Activated T-cell treated with anti-CD3 and anti-CD28 coated beads, Interleukin-2, amount 50 U/mL, for 72 hours (primary cell): ENCODE measurements at places on chromosomes 6 and 20.

DNA sequence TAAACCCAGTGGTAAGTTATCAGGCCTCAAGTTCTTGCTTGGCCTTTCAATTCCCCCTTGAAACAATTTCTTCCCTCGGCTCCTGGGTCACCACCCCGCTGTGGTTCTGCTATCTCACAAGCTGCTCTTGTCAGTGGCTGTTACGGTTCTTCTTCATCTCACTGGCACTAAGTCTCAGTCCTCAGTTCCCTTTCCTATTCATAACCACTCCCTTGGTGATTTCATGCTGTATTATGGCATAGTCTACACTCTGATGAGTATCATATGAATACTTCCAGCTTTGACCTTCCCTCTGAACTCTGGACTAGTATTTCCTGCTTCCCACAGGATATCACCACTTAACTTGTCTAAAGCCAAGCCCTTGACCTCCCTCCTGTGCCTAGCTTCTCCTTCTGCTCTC is 7.9 kb downstream of the TAAR1 start:
- H3K27ac ChIP-seq, result no peak overlapping the region
- H3K36me3 ChIP-seq, result no peaks in the 10 kb centered on the region

- no peak overlapping the region for H3K4me3 ChIP-seq
- H3K27ac ChIP-seq, result no peak overlapping the region
- peaks cover 4% of the 10 kb centered on the region for H3K36me3 ChIP-seq
- peaks cover 21% of the 10 kb centered on the region for H3K27me3 ChIP-seq
- DNase-seq, result no peak
Observed at GRCh38 chr6:218153-219018, 73.9 kb upstream of the DUSP22 start.

GRCh38 chr20:62676976-62677375 is 31.7 kb upstream of the NTSR1 start:
- H3K4me3 ChIP-seq, result no peak overlapping the region
- no peak for DNase-seq
- H3K36me3 ChIP-seq, result peaks cover 2% of the 10 kb centered on the region
- H3K27ac ChIP-seq, result no peak overlapping the region
- peaks cover 5% of the 10 kb centered on the region for H3K4me1 ChIP-seq

- no peaks in the 10 kb centered on the region for H3K27me3 ChIP-seq
- H3K27ac ChIP-seq, result peak overlapping the region; percentile 64
- H3K4me1 ChIP-seq, result peaks cover 44% of the 10 kb centered on the region
- peaks cover 19% of the 10 kb centered on the region for H3K36me3 ChIP-seq
- H3K4me3 ChIP-seq, result peak overlapping the region; percentile 16
Observed at GRCh38 chr6:42292004-42292740, 74.5 kb upstream of the MRPS10 start.

DNA sequence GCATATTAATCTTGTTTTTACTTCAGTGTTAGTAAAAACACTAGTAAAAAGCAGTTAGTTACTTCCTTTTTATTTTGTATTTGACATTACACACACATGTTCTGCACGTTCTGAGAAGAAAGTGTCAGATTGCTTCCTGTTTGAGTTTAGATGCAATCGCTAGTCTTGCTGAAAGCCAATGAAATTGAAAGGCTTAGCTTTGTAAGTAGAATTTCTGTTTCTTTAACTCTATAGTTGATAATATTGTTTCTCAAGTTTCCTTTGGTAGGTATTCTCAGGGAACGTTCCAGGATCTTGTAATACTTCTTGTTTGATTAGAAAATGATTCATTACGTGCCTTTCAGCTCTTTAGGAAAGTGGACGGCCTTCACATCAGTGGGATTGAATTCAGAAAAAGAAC is 55.0 kb downstream of the CDKAL1 start:
- H3K36me3 ChIP-seq, result peaks cover 48% of the 10 kb centered on the region
- peak overlapping the region; percentile 36 for H3K27ac ChIP-seq
- peak overlapping the region; percentile 30 for H3K4me3 ChIP-seq
- DNase-seq, result no peak
- peaks cover 20% of the 10 kb centered on the region for H3K4me1 ChIP-seq

DNA sequence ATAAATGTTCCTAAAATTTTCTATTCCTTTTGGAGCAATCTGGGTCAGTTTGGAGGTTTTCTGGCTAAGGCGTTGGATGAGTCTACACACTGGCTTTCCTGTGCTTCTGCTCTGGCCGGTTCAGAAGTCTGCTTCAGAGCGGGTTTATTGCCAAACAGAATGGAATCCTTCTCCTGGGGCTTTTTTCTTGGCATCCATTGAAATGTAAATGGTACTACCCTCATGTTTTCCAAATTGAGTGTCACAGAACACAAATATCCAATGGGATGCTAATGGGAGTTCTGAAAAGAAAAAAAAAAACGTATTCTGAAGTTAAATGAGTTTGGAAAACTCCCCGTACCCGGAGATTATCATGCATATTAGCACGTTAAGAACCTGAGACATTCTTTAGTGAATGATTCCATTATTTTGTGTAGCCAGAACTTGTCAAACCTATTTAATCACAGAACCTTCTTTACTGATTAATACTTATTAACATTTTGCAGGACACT is 930.3 kb downstream of the QKI start:
- H3K36me3 ChIP-seq, result no peaks in the 10 kb centered on the region
- H3K27me3 ChIP-seq, result no peaks in the 10 kb centered on the region
- H3K4me3 ChIP-seq, result no peak overlapping the region
- no peaks in the 10 kb centered on the region for H3K4me1 ChIP-seq
- H3K27ac ChIP-seq, result no peak overlapping the region

GRCh38 chr6:32475392-32476206 is 35.9 kb downstream of the HLA-DRA start:
- no peak overlapping the region for H3K4me3 ChIP-seq
- H3K36me3 ChIP-seq, result peaks cover 6% of the 10 kb centered on the region
- no peak for DNase-seq
- no peaks in the 10 kb centered on the region for H3K4me1 ChIP-seq
- H3K27ac ChIP-seq, result no peak overlapping the region

GRCh38 chr6:105458551-105458950 is 55.7 kb upstream of the PREP start:
- DNase-seq, result no peak
- peaks cover 22% of the 10 kb centered on the region for H3K4me1 ChIP-seq
- peaks cover 33% of the 10 kb centered on the region for H3K27me3 ChIP-seq
- H3K27ac ChIP-seq, result peak overlapping the region; percentile 87
- peak overlapping the region; percentile 56 for H3K4me3 ChIP-seq

GRCh38 chr6:147238164-147238563 is 33.9 kb downstream of the STXBP5 start:
- H3K36me3 ChIP-seq, result peaks cover 17% of the 10 kb centered on the region
- no peak overlapping the region for H3K27ac ChIP-seq
- H3K4me1 ChIP-seq, result no peaks in the 10 kb centered on the region
- DNase-seq, result no peak
- no peak overlapping the region for H3K4me3 ChIP-seq

DNA sequence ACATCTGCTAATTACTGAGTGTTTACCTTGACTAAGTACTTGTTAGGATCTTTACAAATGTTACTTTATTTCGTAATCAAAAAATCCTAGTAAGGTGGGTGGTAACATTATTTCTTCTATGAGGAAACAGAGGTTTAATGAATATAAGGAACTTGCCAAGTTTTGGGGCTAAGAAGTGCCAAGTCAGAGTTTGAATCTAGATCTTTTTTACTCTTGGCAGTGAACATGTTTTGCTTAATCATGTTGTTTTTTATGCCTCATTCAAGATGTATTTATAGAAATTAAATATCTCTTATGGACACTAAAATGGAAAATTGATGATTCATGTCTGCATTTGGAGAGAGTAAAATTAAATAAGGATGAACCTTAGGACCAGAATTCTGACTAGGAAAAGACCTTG is 393.7 kb downstream of the UTRN start:
- no peak overlapping the region for H3K4me3 ChIP-seq
- H3K36me3 ChIP-seq, result peaks cover 23% of the 10 kb centered on the region
- H3K27ac ChIP-seq, result no peak overlapping the region
- no peak for DNase-seq
- no peaks in the 10 kb centered on the region for H3K27me3 ChIP-seq
- peaks cover 11% of the 10 kb centered on the region for H3K4me1 ChIP-seq

DNA sequence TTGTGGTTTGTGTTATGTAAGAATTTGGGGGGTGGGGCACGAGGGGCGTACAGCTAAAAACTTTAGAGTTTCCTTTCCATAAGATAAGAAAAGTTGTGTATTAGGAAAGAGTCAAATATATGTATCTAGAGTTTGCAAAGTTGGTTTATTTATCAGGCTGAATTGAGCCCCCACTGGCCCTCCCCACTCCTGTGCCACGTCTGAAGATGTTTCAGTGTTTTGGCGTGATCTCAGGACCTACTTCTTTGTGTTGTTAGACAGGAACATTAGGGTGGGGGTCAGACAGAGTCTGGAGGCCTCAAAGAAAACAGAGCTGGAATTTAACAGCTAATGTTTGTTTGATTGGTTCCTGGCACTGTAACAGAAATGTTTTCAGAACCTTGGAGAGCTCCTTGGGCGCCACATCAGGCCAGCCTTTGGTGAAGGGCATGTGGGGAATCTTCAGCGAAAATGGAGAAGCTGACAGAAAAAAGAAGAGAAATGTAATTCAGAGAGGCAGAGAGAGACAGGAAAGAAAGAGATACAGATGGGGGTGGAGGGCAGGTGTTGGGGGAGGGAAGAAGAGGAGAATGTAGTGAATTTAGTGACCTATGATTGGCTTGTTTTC is 674 bp downstream of the NRSN1 start:
- H3K36me3 ChIP-seq, result peaks cover 2% of the 10 kb centered on the region
- no peak overlapping the region for H3K27ac ChIP-seq
- H3K4me1 ChIP-seq, result peaks cover 6% of the 10 kb centered on the region
- H3K4me3 ChIP-seq, result no peak overlapping the region
- peak; percentile 13 for DNase-seq
- H3K27me3 ChIP-seq, result peaks cover 35% of the 10 kb centered on the region

DNA sequence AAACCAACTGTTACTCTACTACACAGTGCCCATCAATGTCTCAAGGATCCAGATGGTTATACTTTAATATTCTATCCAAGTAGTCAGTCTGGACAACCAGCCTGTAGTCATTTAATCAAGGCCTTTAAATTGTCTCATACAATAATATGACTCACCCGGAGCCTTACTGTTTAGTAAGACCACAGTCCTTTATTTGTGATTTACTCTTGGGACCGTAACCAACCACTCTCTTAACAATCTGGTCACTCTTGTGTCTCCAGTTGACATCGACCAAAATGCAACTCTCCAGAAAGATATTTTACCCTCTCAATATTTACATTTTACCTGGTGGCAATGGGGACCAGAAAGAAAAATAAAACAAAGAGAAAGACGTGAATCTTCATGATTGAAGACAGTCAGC is 14.9 kb downstream of the DEFB114 start:
- no peak overlapping the region for H3K4me3 ChIP-seq
- no peak overlapping the region for H3K27ac ChIP-seq
- no peaks in the 10 kb centered on the region for H3K4me1 ChIP-seq
- H3K36me3 ChIP-seq, result no peaks in the 10 kb centered on the region
- DNase-seq, result no peak
- no peaks in the 10 kb centered on the region for H3K27me3 ChIP-seq

- no peak for DNase-seq
- no peaks in the 10 kb centered on the region for H3K4me1 ChIP-seq
- no peak overlapping the region for H3K4me3 ChIP-seq
- no peaks in the 10 kb centered on the region for H3K27me3 ChIP-seq
- peaks cover 2% of the 10 kb centered on the region for H3K36me3 ChIP-seq
Observed at GRCh38 chr6:130050230-130050629, 31.8 kb downstream of the L3MBTL3 start.

DNA sequence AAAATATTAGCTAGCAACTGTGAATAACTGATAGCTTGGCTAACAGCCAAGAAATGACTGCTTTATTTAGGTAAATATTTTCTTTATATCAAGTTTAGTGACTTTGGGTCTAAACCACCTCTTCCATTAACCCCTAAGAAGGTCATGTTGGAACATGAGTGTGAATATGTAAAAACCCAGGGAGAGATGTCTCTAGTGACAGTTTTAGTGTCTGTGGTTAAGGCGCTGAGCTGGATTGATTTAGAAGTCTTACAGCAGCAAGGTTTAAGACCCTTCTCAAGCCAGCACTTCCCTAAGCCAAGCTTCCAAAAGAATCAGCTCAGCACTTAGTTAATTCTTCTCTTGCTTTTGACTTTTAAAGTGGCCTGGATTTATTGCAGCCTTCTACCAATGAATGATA is 11.4 kb upstream of the SIRT5 start:
- no peak for DNase-seq
- no peaks in the 10 kb centered on the region for H3K4me1 ChIP-seq
- H3K36me3 ChIP-seq, result no peaks in the 10 kb centered on the region

DNA sequence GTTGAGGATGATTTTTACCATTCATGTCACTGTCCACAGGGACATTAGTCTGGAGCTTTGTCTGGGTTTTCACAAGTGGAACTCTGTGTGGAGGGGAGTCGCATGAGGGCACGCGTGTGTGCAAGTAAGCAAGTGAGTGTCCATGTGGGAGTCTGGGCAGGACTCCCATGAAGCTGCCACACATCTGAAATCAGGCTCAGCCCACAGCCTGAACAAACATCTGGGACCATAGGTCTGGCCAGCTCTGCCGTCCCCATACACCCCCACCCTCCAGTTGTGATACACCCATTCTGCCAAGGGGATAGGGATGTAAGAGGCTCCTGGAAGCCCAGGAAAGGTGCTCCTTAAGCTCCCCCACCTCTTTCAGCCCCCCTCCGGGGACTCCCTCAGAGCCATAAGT is 17.1 kb upstream of the FOXP4 start:
- no peaks in the 10 kb centered on the region for H3K36me3 ChIP-seq
- no peak for DNase-seq
- H3K4me3 ChIP-seq, result no peak overlapping the region
- peaks cover 48% of the 10 kb centered on the region for H3K27me3 ChIP-seq
- H3K4me1 ChIP-seq, result peaks cover 41% of the 10 kb centered on the region

- H3K4me3 ChIP-seq, result no peak overlapping the region
- no peaks in the 10 kb centered on the region for H3K27me3 ChIP-seq
- no peaks in the 10 kb centered on the region for H3K36me3 ChIP-seq
- no peaks in the 10 kb centered on the region for H3K4me1 ChIP-seq
- DNase-seq, result no peak
- H3K27ac ChIP-seq, result no peak overlapping the region
Observed at GRCh38 chr20:9286501-9287461, 217.9 kb downstream of the PLCB4 start.

DNA sequence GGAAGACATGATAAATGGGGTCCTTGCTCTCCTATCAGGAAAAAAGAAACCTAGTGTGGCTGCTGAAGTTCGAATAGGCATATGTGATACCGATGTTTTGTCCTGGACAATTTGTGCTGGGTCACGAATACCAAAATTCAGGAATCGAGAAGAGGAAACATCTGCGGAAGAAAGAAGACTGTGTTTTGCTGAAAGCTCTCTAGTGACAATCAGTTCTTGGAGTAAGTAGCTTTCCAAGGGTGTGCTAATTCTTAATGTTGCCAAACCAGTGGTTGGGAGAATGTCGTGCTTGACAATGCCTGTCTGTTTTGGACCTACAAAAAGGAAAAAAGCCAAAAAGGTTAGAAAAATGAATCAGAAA is 956.1 kb downstream of the PHF3 start:
- no peak overlapping the region for H3K4me3 ChIP-seq
- H3K27ac ChIP-seq, result no peak overlapping the region
- H3K27me3 ChIP-seq, result no peaks in the 10 kb centered on the region
- no peak for DNase-seq

- H3K27ac ChIP-seq, result no peak overlapping the region
- H3K27me3 ChIP-seq, result peaks cover 18% of the 10 kb centered on the region
- DNase-seq, result no peak
- no peak overlapping the region for H3K4me3 ChIP-seq
Observed at GRCh38 chr6:169145991-169146501, 107.6 kb downstream of the THBS2 start.

- H3K27ac ChIP-seq, result no peak overlapping the region
- no peaks in the 10 kb centered on the region for H3K27me3 ChIP-seq
- H3K4me3 ChIP-seq, result no peak overlapping the region
- no peaks in the 10 kb centered on the region for H3K36me3 ChIP-seq
- no peaks in the 10 kb centered on the region for H3K4me1 ChIP-seq
Observed at GRCh38 chr20:46190478-46191167, 72.5 kb downstream of the CD40 start.

- no peak for DNase-seq
- H3K4me1 ChIP-seq, result no peaks in the 10 kb centered on the region
- no peak overlapping the region for H3K4me3 ChIP-seq
- no peak overlapping the region for H3K27ac ChIP-seq
- H3K36me3 ChIP-seq, result peaks cover 12% of the 10 kb centered on the region
Observed at GRCh38 chr6:105678516-105678915, 275.6 kb upstream of the PREP start.
